AG09319 (cell line): ENCODE measurements at places on chromosomes 7 and 10.

GRCh38 chr10:44619975-44620374 is 235.1 kb upstream of the CXCL12 start:
- DNase-seq: no peak

DNA sequence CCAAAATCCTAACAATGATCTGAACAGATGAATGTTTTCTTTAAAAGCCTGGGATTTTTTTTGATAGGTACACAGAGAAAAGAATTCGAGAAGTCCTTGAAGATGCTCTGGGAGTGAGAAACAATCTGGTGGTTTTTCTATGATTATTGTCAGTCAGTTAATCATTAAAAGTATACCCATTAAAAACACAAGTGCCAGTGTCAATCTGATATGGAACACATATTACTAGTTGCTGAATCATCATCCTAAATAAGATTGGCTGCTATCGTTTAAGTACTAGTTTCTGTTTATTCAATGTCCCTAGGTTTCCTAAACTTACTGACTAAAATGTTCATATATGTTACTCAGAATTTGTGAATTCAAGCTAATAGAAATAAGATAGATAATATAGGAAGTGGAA is 16.1 kb downstream of the COL28A1 start:
- DNase-seq: no peak

- no peak for DNase-seq
Observed at GRCh38 chr10:3281941-3282673, 109.5 kb upstream of the PITRM1 start.

- no peak for DNase-seq
Observed at GRCh38 chr7:133501771-133502170, 248.9 kb downstream of the EXOC4 start.

DNA sequence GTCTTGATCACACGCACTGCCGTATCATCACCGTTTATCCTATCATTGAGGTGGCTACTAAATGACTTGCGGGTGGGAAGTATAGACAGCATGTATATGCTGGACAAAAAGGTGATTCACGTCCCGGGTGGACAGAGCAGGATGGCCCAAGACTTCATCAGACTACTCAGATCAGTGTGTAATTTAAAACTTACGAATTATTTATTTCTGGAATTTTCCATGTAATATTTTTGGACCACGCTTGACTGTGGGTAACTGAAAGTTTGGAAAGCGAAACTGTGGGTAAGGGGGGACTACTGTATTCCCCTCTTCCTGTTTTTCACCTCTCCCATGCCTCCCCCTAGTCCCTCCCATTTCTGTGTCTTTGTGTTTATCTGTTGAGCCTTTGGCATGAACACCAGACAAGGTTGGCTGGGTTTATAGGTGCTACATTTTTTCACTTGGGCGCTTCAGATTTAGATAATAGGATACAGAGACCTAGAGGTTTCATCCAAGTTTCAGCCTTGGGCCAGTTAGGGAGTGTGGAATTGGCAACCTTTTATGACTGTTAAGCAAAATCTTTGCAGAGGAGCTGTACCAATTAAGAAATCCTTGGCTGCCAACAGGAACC is 55.8 kb downstream of the RBM20 start:
- no peak for DNase-seq

DNA sequence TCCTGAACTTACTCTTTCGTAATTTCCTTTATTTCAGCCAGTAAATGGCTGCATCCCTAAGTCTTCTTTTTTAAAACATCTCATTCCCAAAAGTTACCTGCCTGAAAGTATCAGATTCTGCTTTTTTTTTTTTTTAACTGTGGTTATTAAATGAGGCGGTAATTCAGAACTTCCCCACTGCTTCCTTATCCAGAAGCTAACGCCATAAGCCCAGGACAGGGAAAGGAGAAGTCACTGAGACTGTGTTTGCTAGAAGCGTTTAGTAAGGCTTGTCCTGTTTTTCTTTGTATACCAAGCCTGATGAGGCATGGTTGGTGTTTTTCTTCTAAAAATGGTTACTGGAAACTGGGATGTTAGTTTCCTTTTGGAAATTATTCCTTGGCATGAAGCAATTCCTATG is 197.8 kb downstream of the CELF2 start:
- no peak for DNase-seq

GRCh38 chr10:35368485-35369048 is 32.3 kb downstream of the CCNY start:
- no peak for DNase-seq

DNA sequence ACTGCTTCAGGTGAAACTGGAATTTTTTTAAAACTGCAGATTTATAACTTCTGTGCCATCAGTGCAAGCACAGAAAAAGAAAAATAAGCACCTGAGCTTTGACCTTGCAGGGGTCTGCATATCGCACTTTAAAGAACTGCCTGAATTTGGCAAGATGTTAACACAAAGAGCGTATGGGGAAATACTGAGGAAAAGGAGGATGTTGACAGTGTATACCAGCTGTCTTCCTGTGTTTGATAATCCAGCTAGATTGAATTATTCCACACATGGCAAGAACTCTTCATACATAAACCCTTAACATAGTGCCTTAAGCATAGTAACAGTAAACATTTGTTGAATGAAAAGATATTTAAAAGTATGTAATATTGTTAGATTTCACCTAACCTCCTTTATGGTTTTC is 30.0 kb downstream of the SMC3 start:
- no peak for DNase-seq

DNA sequence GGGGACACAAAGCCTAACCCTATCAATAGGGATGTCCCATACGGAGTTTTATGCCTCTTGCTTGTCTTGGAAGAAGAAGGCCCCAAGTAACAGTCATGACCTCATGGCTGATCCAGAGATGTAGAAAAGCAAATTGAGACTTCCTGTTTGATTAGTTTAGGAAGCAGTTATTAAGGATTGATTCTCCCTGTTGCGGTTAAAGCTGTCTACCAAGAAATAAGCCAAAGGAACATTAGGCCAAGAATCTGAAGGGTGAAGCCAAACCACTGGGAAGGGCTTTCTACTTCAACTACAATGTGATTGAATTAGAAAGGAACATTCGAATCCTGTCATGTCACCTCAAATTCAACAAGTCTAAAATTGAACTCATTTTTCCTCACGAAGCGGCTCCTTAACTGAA is 60.5 kb upstream of the AGBL3 start:
- no peak for DNase-seq

- no peak for DNase-seq
Observed at GRCh38 chr10:95716466-95716865, 22.7 kb upstream of the TCTN3 start.

DNA sequence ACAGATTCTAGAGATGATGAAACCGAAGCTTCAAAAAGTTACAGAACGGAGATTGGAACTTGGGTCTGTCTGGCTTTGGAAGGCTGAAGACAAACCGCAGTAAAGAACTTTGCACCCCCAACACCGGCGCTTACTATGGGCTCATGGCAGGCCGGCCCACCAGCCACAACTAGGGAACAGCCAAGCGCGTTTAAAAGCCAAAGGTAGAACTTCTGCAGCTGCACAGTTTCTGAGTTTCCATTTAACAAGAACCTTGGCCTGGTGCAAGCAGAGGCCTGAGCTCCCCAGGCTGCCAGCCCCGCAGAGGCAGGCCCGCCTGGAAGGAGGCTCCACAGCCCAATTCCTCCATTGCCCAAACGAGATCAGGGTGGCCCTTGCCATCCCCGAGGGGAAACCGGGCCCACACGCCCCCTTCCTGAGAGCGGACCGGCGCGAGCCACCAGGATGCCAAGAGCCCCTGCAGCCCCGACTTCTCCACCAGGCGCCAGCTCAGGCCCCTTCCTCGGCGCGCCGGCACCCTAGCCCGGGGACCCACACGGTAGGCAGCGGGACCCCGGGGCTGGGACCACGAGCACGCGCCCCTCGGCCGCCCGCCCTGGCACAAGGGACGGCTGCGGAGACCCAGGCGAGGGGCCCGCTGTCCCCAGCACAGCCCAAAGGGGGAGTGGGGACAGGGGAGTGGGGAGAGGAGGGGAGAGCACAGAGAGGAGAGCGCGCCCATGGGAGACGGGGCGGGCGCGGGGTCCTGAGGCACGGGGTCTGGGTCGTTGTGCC is 566 bp downstream of the MAD1L1 start:
- DNase-seq: no peak

DNA sequence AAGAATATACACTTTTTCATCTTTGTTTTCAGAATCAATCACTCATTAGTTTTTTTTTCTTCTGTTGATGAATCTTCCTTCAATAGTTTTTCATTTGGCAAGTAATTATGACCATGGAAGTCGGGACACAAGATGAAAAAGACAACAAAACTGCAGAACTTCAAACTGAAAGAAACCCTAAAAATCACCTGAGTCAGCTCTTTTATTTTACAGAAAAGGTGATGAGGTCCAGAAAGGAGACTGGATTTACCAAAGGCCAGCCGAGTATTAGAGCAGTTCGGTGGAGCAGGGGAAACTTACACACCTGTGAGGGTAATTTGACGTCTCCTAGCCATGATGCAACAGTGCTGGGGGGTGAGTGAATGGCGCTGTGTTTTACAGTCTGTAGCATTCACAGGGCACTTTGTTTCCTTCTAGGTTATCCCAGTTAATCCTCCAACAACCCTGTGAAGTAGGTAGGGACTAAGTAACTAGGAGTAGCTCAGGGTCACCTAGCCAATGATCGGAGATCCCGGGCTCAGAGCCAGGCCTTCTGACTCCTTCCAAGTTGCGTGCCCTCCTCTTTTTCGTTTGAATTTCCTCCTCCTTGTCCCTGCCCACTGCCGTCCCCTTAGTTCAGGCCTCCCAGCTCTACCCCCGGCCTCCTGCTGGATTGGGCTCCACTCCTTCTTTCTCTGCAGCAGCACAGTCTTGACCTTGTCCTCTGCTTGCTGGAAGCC is 14.0 kb downstream of the RBM20 start:
- DNase-seq: no peak
